Cortex of kidney (tissue), 1 donor: ENCODE measurements at places on chromosomes 6 and 20.

DNA sequence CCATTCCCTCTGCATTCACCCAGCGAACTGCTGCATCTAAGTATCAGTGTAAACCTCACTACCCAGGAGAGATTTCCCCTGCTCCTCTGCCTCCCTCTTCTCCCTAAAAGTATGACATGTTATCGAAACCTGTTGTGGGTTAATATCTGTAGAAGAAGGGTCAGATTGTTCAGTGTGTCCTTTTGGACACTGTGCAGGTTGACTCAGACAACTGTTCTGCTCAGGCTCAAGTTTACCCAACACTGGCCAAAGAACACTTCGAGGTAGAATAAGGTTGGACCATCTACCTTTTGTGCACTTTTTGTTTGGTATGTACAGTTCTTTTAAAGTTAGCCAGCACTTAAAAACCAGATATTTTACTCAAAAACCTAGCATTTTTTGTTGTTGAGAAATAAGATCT lies 4.6 kb downstream of the NT5DC1 start:
- DNase-seq = no peak

GRCh38 chr20:59937150-59937549 lies 3.0 kb downstream of the PPP1R3D start:
- DNase-seq = no peak

DNA sequence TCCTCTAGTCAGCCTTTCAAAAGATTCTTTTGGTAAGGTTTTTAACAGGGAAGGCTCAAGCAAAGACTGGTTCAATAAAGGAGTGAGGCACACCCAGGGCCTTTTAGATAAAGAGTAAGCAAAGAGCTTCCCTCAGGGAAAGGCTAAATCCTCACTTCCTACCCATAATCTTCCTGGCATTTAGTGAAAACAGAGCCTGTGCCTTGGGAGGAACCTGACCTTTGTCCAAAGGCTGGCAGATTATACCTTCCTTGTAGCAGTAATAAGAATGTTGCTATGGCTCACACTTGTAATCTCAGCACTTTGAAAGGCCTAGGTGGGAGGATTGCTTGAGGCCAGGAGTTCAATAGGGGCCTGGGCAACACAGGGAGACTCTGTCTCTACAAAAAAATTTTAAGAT lies 280.1 kb upstream of the PLCB4 start:
- DNase-seq = no peak

- DNase-seq = no peak
These were observed 92.9 kb downstream of the ZMYND8 start for GRCh38 chr20:47263465-47264084.

DNA sequence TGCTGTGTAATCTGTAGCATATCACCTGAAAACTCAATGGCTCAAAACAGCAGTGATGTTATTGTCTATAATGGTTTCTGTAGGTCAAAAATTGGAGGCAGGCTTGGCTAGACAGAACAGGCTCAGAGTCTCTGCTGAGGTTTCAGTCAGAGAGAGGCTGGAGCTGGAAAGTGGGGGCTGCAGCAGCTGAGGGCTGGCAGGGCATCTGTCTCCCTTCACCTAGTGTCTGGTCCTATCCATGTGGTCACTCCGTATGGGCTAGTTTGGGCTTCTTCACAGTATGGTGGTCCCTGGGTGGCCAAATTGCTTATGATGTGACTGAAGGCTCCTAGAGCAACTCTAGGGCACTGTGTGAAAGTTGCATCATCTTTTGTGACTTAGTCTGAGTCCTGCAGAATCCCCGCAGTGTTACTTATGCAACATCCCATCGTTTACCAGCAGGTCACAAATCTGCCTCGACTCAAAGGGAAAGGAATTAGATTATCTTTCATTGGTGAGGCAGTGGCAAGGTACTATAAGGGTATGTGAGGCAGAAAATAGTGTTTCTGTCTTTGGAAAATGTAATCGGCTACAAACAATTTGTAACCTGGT lies 497.0 kb downstream of the EPHA7 start:
- DNase-seq = no peak

DNA sequence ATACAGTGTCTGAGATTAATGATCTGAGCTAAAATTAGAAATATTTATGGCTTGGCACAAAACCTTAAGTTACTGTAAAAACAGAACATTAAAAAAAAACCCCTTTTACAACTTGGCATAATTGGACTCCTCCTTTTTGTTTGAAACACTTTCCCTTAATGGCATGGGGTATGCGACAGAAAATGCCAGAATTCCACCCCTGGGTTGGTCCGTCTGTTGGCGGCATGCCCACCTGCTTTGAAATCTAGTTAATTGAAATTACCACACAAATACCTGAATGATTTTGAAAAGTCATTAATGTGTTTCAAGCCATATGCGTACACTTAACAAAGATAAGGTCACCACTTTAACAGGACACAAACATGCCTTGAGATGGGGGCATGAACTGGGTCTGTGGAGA lies 175.1 kb upstream of the FOXQ1 start:
- DNase-seq = no peak
